Stimulated activated CD8-positive, alpha-beta memory T cell treated with anti-CD3 and anti-CD28 coated beads, Interleukin-4, amount 100 ng/mL, for 48 hours (primary cell): ENCODE measurements at places on chromosomes 7 and 10.

GRCh38 chr7:105206985-105207384 lies 181.7 kb downstream of the SRPK2 start:
- DNase-seq = no peak

DNA sequence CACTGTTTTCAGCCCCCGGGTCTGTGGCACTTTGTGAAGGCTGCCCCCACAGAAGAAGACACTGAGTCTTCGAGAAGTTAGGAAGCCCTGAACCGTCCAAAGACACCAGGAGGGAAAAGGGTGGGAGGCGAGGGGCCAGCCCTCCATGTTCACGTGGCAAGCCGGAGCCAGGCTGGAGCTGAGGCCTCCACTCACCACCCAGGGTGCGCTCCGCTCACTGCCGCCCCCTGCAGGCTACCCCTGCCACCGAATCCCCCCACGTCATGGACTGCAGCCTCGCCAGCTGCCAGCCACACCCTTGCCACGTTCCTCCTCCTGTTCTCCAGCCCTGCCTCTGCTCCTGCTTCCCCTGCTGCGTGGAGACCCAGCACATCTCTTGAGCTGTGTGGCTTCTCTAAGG lies 59.0 kb upstream of the EN2 start:
- peak; percentile 62 for DNase-seq

- peak; percentile 74 for DNase-seq
Observed at GRCh38 chr10:72087969-72088888, at the start of gene SPOCK2. TSS of gene SPOCK2 (minus strand) at chr10:72088551. CDS start at chr10:72088328, 223 bp downstream.

- no peak for DNase-seq
Observed at GRCh38 chr7:24923172-24923865, 56.7 kb downstream of the OSBPL3 start.

GRCh38 chr7:51230723-51231122 lies 85.9 kb downstream of the COBL start:
- no peak for DNase-seq
